Heart left ventricle (tissue), 16 donors: ENCODE measurements at places on chromosomes 4 and X.

- H3K27me3 ChIP-seq = no peaks in the 10 kb centered on the region
- H3K36me3 ChIP-seq = no peaks in the 10 kb centered on the region
- peak; percentile 39 for DNase-seq
- peak overlapping the region; percentile 49 for H3K27ac ChIP-seq
- peaks cover 26% of the 10 kb centered on the region for H3K4me1 ChIP-seq
- H3K4me3 ChIP-seq = no peak overlapping the region
Observed at GRCh38 chr4:52604215-52604614, 54.9 kb downstream of the USP46 start.

DNA sequence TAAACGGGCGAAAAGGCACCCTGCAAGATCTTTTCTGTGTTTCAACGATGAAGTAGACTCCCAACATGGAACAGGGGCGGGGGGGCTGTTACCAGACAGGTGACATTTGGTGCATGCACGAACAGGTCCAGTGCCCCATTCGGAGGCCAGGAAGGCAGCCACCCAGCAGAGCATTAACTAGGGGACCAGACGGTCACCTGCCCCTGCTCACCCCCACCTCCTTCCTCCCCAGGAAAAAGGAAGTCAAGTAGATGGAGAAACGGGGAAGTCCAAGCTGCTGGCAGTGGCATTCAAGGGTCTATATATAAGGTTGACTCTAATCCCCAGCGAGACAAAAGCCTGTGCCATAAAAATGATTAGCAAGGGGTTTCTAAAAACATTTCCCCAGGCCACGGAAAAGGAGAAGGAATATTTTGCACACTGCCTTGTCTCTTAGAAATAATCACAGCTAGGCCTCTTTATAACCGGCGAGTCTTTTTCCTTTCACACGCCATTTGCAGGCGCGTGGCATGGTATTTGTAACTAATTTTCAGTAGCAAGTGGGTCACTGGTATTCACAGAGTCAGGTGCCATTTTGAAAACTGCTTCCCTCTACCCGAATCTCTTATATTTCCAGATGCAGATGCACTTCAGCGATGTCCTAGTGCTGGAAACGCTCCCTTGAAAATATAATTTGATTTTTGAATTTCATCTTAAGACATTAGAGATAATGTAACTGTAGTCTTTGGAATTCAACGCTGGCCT lies 1.2 kb upstream of the TMSB4X start:
- H3K36me3 ChIP-seq = no peaks in the 10 kb centered on the region
- H3K27ac ChIP-seq = peak overlapping the region; percentile 97
- peak overlapping the region; percentile 61 for H3K4me3 ChIP-seq
- no peaks in the 10 kb centered on the region for H3K27me3 ChIP-seq
- H3K4me1 ChIP-seq = peaks cover 25% of the 10 kb centered on the region

- H3K4me3 ChIP-seq = no peak overlapping the region
- H3K27me3 ChIP-seq = no peaks in the 10 kb centered on the region
- DNase-seq = no peak
- no peaks in the 10 kb centered on the region for H3K36me3 ChIP-seq
- no peaks in the 10 kb centered on the region for H3K4me1 ChIP-seq
Observed at GRCh38 chrX:118773782-118774181, 46.4 kb downstream of the IL13RA1 start.

DNA sequence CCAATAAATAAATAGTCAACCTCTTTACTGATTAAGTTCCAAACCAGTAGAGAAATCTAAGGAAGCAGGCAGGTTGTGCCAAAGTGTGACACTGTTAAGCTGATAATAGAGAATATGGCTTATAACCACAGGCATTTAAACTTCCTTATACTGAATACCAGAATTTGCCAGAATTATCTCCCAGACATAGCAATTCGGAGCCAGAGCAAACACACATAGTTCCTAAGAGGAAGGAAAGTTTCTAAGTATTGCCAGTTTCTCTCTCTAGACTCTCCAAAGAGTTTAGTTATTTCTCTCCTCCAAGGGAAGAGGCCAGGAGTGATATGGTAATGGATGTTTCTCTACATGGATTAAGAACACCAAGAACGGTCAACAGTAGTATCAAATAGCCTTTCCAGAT lies 191.7 kb upstream of the CPEB2 start:
- H3K36me3 ChIP-seq = no peaks in the 10 kb centered on the region
- H3K4me3 ChIP-seq = no peak overlapping the region
- H3K4me1 ChIP-seq = no peaks in the 10 kb centered on the region
- H3K27ac ChIP-seq = no peak overlapping the region
- no peaks in the 10 kb centered on the region for H3K27me3 ChIP-seq
- no peak for DNase-seq

GRCh38 chr4:1506956-1507721 lies 100.9 kb upstream of the NKX1-1 start:
- H3K4me3 ChIP-seq = no peak overlapping the region
- no peaks in the 10 kb centered on the region for H3K4me1 ChIP-seq
- H3K27me3 ChIP-seq = peaks cover 4% of the 10 kb centered on the region

GRCh38 chr4:127203562-127204200 lies 429.1 kb upstream of the INTU start:
- DNase-seq = no peak
- no peaks in the 10 kb centered on the region for H3K4me1 ChIP-seq
- H3K36me3 ChIP-seq = no peaks in the 10 kb centered on the region
- no peaks in the 10 kb centered on the region for H3K27me3 ChIP-seq
- no peak overlapping the region for H3K27ac ChIP-seq

DNA sequence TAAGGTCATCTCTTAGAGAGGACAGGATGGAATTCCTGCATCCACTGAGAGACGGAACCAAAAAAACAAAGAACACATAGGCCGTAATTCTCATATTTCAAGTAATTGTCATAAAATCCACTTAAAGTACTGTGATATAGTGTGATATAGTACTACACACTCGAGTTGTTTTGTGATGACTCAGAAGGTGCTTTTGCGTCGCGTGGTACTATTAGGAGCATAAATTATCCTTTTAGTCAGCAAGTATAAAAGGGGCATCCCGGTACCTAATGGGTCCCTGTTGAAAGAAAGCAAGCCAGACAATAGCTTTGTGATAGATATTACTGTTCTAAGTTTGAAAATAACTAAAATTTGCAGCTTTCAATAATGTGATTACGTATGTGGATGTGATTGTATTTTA lies 55.3 kb downstream of the GPR143 start:
- no peak overlapping the region for H3K27ac ChIP-seq
- no peaks in the 10 kb centered on the region for H3K4me1 ChIP-seq
- no peaks in the 10 kb centered on the region for H3K36me3 ChIP-seq
